ENCODE measurements at places on chromosomes 12 and 14.

DNA sequence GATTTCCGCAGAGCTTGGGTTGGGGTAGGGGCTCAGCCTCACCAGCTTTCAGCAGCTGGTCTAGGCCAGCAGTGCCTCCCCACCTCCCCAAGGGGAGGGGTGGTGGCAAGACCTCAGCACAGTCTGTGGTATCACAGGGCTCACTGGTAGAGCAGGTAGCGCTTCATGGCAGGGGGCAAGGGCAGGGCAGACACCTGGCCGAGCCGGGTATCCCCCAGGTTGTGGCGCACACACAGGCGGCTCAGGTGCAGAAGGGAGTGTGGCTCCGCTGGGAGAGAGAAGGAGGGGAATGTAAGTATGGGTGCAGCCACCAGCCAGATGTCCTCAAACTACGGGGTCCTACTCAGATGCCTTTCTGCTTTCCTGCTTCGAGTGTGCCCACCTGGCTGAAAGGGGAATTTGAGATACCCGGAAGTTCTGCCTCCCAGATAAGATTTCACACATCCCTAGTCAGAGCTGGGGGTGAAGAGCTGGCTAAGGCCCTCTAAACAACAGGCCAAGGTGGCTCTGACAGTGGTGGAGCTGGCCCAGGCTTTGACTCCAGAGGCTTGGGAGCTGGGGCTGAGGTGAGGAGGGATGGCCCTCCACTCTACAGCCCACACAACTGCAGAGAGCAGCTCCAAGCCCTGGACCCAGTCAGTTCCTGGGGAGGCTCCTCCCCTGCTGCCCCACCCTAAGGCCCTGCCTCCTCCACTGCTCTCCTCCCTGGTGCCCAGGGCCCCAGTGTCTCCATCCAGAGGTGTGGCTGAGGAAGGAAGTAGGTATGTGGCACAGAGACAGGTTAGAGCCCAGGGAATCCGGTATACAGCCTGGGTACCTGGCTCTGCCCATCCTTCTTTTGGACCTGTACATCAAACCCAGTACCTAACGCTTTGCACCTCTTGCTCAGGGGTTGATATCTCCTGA, 1.8 kb downstream of the SPSB2 start:
- no peak for DNase-seq

- no peak for DNase-seq
These were observed 48.4 kb downstream of the TSPAN11 start for GRCh38 chr12:30974746-30975500.

- DNase-seq = no peak
These were observed 196.0 kb downstream of the BCAT1 start for GRCh38 chr12:24752763-24753462.

DNA sequence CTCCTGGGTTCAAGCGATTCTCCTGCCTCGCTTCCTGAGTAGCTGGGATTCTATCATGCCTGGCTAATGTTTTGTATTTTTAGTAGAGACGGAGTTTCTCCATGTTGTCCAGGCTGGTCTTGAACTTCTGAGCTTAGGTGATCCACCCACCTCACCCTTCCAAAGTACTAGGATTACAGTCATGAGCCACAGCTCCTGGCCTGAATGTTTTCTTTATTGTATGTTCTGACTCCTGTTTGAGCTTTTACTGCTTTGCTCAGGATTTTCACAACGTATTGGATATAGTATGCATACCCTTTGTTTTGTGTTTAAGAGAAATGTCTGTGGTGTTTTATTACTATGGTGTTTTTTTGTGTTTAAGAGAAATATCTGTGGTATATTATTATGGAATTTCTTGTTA, 37.2 kb downstream of the ATF7IP start:
- no peak for DNase-seq

DNA sequence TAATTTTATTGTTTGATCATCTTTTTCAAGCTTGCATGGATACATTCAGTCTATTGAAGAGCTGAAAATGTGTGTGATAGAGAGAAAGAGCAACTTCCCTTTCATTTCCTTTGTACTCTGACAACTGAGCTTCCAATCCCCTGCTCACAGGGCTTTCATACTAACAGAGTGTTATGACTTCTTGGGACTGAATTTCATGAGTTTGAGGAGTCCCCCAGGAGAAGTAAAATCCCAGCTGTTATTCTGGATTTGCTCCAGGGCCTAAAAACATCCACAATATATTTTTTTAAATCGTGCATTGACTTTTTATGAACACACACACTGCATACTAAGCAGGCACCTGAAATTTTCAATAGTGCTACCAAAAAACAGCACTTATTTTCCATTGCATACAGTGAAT, 195.8 kb upstream of the CAND1 start:
- DNase-seq = no peak

DNA sequence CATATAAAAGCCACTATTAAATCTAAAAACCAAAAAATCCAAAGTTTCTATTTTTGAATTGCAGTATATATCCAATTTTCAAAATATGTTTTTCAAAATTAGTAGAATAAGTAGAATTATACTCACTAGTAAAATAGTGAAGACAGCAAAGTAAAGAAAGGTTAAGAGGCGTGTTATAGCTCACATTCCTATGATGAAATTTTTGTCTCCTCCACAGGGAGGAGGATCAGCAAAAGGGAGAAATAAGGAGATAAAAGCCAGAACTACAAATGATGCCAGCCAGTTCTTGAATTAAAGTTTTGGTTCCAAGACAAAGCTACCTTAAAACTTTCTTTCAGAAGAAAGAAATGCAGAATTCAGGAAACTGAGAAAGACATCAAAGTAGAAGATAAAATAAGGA, 50.0 kb downstream of the C2CD5 start:
- no peak for DNase-seq

DNA sequence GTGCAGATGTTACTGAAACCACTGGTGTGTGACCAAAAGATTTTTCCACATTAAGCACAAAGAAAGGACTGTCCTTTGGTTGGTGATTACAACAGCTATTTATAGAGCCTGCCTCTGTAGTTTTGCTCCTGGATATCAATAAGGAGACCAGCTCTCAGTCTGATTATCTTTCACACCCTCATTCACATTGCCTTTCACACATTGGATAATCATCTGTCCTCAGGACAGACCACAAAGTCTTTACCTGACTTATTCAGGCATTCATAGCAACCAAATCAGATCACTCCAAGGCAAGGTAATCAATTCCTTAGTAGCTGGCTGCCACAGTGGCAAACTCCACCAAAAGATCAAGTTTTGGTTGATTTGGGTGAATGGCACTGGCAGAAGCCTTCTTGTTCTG, 59.6 kb upstream of the CPSF6 start:
- no peak for DNase-seq

DNA sequence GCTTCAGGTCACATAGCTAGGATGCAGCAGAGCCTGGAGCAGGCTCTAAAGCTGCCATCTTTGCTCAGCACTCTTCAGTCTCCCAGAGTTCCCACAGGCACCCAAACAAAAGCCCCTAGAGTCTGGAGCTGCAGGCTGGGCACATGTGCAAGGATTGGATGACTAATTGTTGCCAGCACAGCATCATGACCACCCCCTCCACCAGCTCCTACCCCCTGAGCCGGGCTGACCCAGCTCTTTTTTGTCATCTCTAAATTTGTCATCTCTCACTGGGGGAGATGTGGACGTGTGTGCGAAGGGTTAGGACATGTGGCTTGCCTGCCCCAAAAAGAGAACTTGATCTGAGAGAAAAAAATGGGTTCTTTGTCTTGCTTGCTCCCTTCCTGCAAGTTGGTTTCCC, 4.3 kb upstream of the MMP19 start:
- DNase-seq = no peak

DNA sequence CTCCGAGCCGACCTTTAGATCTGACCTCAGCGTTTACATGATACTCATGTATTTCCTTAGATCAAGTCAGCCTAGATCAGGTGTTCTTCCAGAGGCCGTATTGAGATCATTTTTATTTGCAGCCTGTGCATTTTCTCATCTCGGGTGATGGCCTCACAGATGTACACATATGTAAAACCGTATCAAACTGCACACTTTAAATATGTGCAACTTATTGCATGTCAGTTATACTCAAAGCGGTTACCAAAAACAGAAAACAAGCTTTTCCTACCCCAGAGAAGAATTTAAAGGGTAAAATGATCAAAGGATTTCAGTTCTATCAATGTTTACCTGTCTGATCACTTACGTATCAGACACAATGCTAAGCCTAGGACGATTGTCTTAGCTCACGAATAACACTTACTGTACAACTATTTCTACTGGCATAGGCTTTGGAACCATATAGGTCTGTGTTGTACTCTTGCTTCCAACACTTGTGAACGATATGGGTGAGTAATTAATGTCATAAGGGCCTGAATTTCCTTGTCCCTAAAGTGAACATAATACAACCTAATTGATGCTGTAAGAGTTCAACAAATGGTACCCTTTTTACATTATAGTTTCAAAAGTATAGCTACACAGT, 628 bp upstream of the LLPH start:
- DNase-seq = no peak

DNA sequence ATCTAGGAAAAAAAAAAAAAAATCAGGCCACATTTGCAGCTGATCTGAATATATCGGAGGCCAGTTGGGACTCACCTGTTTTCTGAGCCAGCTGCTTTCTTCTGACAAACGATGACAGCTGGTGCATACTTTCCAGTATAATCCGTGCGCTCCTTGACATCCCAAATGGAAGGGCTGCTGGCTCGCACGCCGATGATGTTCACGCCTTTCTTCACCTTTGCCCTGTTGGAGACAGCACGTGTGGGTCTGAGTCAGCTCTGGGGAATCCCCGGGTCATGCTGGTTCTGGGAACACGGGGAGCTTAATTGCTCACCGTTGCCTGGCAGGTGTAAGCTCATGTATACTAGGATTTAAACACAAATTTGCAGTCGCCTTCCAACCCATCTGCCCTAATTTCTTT, 372.8 kb downstream of the TMEM132D start:
- DNase-seq = no peak

- no peak for DNase-seq
These were observed 260.0 kb upstream of the PLEKHG7 start for GRCh38 chr12:92442782-92443181.

DNA sequence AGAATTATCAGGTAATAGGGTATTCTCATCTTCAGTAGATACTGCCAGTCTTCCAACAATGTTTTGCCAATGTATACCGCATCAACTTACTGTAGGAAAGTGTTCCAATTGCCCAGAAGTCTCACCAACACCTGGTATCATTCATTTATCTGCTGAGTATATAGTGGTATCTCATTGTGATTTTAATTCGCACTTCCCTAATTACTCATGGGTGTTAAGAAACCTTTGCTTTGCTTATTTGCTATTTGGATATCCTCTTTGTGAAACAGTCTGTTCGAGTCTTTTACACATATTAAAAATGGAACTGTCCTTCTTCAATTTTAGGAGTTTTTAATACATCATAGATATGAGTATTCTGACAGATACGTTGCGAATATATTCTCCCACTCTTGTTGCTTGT, 6.1 kb downstream of the TM7SF3 start:
- DNase-seq = no peak

- no peak for DNase-seq
These were observed 65.8 kb downstream of the DUSP6 start for GRCh38 chr12:89286501-89286900.

- DNase-seq = no peak
These were observed 13.9 kb downstream of the ARPC3 start for GRCh38 chr12:110436231-110436630.

- no peak for DNase-seq
These were observed 458.9 kb upstream of the STXBP6 start for GRCh38 chr14:25508845-25509244.

DNA sequence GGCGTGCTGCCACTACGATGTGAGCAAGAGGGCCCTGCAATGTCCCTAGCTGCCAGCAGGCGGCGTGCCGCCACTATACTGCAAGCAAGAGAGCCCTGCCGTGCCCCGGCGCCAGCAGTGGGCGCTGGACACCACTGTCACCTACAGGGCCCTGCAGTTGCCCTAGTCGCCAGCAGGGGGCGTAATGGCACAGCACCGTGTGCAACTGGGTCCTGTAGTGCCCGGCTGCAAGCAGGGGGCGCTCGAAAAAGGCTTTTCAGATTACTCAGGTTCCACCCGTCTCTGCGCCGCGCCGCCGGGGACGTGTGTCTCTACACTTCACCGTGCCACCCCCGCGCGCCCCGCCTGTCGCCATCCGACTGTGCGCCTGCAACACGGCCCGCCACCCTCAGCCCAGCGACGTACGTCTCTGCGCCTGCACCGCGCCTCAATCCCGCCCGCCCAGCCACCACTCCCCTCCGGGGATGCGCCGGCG, 1356.9 kb downstream of the TMEM121 start:
- no peak for DNase-seq

GRCh38 chr12:50618864-50619609, 114.3 kb downstream of the DIP2B start:
- DNase-seq = no peak

GRCh38 chr12:14650789-14651188, 45.6 kb downstream of the GUCY2C start:
- no peak for DNase-seq

- no peak for DNase-seq
These were observed 3.0 kb downstream of the GAS2L3 start for GRCh38 chr12:100576331-100577036.

DNA sequence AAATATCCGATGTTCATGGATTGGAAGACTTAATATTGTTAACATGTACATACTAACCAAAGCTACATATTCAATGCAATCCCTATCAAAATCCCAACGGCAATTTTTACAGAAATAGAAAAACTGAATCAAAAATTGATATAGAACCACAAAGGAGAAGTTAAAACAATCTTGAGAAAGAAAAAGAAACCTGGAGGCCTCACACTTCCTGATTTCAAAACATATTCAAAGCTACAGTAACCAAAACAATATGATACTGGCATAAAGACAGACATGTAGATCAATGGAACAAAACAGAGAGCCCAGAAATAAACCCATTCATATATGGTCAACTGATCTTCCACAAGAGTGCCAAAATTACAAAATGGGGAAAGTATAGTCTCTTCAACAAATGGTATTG, 5.4 kb upstream of the PELI2 start:
- no peak for DNase-seq

- no peak for DNase-seq
These were observed 35.4 kb downstream of the TNFAIP2 start for GRCh38 chr14:103158688-103159087.

GRCh38 chr12:21638054-21638891, 19.4 kb downstream of the LDHB start:
- DNase-seq = no peak

GRCh38 chr12:7302266-7302986, 1.4 kb upstream of the ACSM4 start:
- no peak for DNase-seq

GRCh38 chr14:71487941-71488340, 444.3 kb upstream of the RGS6 start:
- DNase-seq = no peak

GRCh38 chr12:95319694-95320331, 102.2 kb downstream of the VEZT start:
- no peak for DNase-seq

GRCh38 chr12:59944177-59944576, 348.3 kb downstream of the SLC16A7 start:
- DNase-seq = no peak

Measured in T-helper 22 cell (primary cell).